ENCODE measurements at places on chromosomes 6 and 20.

- no peaks in the 10 kb centered on the region for H3K27me3 ChIP-seq
- DNase-seq: no peak
- no peaks in the 10 kb centered on the region for H3K4me1 ChIP-seq
- no peaks in the 10 kb centered on the region for H3K36me3 ChIP-seq
- H3K27ac ChIP-seq: no peak overlapping the region
- no peak overlapping the region for H3K4me3 ChIP-seq
These were observed 383.8 kb downstream of the TFAP2A start for GRCh38 chr6:10030942-10031537.

DNA sequence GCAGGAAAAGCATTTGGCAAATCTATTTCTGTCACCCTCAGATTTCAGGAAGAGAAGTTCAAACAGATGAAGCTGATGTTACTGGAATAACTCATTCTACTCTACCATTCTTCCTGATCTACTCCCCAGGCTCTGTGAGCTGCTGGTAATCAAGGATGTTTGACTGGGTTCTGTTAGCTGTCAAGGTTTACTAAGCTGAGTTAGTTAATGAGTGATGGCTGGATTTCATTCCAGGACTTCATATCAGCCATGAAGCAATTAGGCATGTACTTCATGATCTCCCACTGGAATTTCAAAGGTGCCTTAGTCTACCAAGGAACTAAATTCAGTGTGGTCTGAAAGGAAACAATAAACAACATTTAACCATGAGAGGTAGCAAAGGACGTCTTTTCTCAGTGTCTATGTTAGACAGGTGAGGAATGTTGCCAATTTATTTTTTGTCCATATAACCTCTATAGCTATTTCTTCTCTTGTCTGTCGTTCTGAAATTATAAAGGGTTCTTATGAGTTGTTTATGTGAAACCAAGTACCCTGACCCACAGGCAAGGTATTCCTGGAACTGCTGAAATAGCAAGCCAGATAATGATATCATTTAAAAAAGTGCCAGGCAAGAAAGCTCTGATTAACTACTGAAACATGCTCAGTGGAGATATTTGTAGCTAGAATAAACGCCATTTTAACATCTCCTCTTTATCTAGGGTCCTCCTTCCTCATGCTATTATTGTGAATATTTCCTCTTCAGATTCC lies 112.9 kb downstream of the BACH2 start:
- H3K36me3 ChIP-seq: no peaks in the 10 kb centered on the region
- no peak overlapping the region for H3K4me3 ChIP-seq
- H3K4me1 ChIP-seq: no peaks in the 10 kb centered on the region

DNA sequence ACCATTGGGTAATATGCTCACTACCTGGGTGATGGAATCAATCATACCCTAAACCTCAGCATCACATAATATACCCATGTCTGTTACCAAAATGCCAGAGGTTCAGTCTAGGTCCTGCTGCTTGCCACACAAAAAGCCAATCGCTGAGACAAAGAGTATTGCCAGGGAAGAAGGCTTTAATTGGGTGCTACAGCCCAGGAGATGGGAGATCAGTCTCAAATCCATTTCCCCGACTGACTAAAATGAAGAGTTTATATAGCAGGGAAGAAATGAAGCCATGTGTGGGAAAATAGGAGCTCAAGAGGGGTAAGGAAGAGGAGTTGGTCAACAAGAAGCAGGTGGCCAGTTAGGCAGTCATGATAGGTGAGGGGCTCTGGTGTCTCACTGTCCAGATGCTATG lies 149.6 kb downstream of the QRSL1 start:
- no peak overlapping the region for H3K4me3 ChIP-seq
- peaks cover 17% of the 10 kb centered on the region for H3K4me1 ChIP-seq
- H3K36me3 ChIP-seq: no peaks in the 10 kb centered on the region
- no peaks in the 10 kb centered on the region for H3K27me3 ChIP-seq
- H3K27ac ChIP-seq: no peak overlapping the region
- no peak for DNase-seq

- no peak overlapping the region for H3K4me3 ChIP-seq
- H3K36me3 ChIP-seq: no peaks in the 10 kb centered on the region
- no peak for DNase-seq
- peak overlapping the region; percentile 72 for H3K27ac ChIP-seq
- H3K4me1 ChIP-seq: peaks cover 26% of the 10 kb centered on the region
These were observed 133.8 kb downstream of the SMOC2 start for GRCh38 chr6:168574699-168575195.

DNA sequence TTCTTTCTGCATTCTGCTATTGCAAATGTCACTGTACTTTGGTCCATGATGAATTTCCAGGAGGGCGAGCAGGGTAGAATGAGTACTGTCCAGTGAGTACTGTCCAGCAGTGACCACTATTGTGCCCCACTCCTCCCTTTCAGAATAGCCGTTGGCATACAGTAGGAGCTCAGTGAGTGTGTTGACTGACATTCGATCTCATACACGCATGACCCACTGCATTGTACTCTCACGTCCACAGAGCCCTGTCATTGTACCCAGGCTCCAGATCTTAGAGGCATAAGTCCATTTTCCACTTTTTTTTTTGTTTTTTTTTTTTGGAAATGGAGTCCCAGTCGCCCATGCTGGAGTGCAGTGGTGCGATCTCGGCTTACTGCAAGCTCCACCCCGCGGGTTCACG lies 8.2 kb downstream of the DYNLRB1 start:
- no peak overlapping the region for H3K27ac ChIP-seq
- peaks cover 20% of the 10 kb centered on the region for H3K4me1 ChIP-seq
- H3K4me3 ChIP-seq: no peak overlapping the region
- no peaks in the 10 kb centered on the region for H3K27me3 ChIP-seq
- DNase-seq: no peak

DNA sequence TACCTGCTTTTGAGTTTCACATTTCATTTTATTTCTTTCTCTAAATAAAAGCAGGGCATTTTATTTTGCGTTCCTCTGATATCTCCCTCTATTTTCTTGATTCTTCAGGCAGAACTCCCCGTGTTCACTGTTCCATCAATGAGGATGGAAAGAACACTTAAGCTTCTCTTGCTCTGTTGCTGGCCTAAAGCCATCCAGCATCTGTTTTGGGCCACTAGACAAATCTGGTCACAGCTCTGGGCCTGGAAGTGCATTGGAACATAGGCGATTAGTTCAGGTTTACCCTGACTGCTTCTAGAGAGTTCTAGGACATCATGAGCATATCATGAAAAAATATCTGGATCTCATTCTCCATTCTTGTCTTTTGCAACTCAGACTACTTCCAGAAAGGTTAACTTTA lies 611.2 kb downstream of the UTRN start:
- DNase-seq: no peak
- H3K4me3 ChIP-seq: no peak overlapping the region
- H3K27ac ChIP-seq: no peak overlapping the region

- no peak for DNase-seq
- no peaks in the 10 kb centered on the region for H3K4me1 ChIP-seq
- H3K27me3 ChIP-seq: no peaks in the 10 kb centered on the region
- no peak overlapping the region for H3K27ac ChIP-seq
- H3K36me3 ChIP-seq: no peaks in the 10 kb centered on the region
These were observed 12.9 kb downstream of the SGK2 start for GRCh38 chr20:43571771-43572170.

GRCh38 chr20:53934421-53935343 lies 135.7 kb downstream of the BCAS1 start:
- H3K4me3 ChIP-seq: no peak overlapping the region
- H3K4me1 ChIP-seq: peaks cover 6% of the 10 kb centered on the region
- H3K27me3 ChIP-seq: no peaks in the 10 kb centered on the region
- no peaks in the 10 kb centered on the region for H3K36me3 ChIP-seq
- H3K27ac ChIP-seq: peak overlapping the region; percentile 73
- no peak for DNase-seq

DNA sequence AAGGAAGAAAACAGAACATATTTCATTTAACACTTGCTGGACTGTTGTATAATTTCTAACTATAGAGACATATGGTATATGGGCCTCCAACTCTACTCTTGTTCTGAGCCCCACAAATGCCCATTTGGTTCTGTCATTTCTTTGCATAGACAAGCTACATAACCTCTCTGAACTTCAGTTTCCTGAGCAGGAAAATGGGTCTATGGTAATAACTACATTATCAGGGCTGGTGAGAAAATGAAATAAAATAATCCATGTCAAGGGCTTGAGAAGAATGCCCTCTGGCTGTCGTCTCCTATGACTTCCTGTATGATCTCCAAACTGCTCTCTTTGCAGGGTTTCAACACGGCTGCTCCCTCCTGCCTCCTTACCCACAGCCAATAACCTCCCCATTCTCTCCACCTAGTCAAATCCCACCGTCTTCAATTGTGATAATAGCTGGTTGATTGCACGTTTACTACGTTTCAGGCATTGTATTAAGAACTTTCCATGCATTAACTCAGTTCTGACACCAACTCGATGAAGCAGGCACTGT lies 12.0 kb downstream of the ZCCHC3 start:
- H3K4me1 ChIP-seq: peaks cover 16% of the 10 kb centered on the region
- no peak for DNase-seq
- H3K27ac ChIP-seq: peak overlapping the region; percentile 79
- no peaks in the 10 kb centered on the region for H3K36me3 ChIP-seq
- no peaks in the 10 kb centered on the region for H3K27me3 ChIP-seq

- H3K36me3 ChIP-seq: no peaks in the 10 kb centered on the region
- no peaks in the 10 kb centered on the region for H3K4me1 ChIP-seq
- no peaks in the 10 kb centered on the region for H3K27me3 ChIP-seq
These were observed 120.2 kb upstream of the AFDN start for GRCh38 chr6:167706313-167707109.

GRCh38 chr6:100806296-100806695 lies 74.8 kb downstream of the ASCC3 start:
- H3K36me3 ChIP-seq: peaks cover 15% of the 10 kb centered on the region
- H3K27ac ChIP-seq: no peak overlapping the region
- no peak for DNase-seq
- H3K4me1 ChIP-seq: no peaks in the 10 kb centered on the region

- H3K27ac ChIP-seq: peak overlapping the region; percentile 6
- DNase-seq: no peak
- H3K4me1 ChIP-seq: no peaks in the 10 kb centered on the region
- H3K27me3 ChIP-seq: no peaks in the 10 kb centered on the region
These were observed 38.7 kb downstream of the LAMA4 start for GRCh38 chr6:112215488-112216284.

GRCh38 chr6:112956696-112957535 lies 609.8 kb downstream of the RFPL4B start:
- DNase-seq: no peak
- H3K27me3 ChIP-seq: no peaks in the 10 kb centered on the region
- H3K4me1 ChIP-seq: no peaks in the 10 kb centered on the region

DNA sequence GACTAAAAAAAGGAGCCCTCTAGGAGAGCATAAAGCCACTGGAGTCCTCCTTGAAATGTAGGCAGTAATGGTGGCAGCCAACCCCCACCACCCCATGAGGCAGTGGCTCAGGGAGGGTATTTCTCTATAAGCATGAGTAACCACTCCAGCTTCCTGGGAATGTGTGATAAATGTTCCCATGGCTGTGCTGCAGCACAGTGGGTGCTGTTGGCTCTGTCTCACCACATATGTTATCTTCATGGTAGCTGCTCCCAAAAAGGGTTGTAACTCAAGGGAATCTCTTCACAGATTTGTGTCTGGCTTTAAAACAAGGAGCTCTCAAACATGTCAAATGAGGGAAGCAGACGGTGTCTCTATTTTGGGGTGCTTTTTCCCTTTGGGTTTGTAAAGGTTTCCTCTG lies 7.5 kb upstream of the PHACTR1 start:
- H3K27ac ChIP-seq: no peak overlapping the region
- H3K4me3 ChIP-seq: no peak overlapping the region
- H3K27me3 ChIP-seq: no peaks in the 10 kb centered on the region
- no peak for DNase-seq
- H3K4me1 ChIP-seq: no peaks in the 10 kb centered on the region
- H3K36me3 ChIP-seq: no peaks in the 10 kb centered on the region

GRCh38 chr6:69976591-69977090 lies 110.3 kb downstream of the COL19A1 start:
- no peak overlapping the region for H3K27ac ChIP-seq
- no peak for DNase-seq
- H3K27me3 ChIP-seq: no peaks in the 10 kb centered on the region
- H3K4me1 ChIP-seq: no peaks in the 10 kb centered on the region
- no peak overlapping the region for H3K4me3 ChIP-seq

GRCh38 chr6:12709556-12710232 lies 6.9 kb upstream of the PHACTR1 start:
- H3K27ac ChIP-seq: no peak overlapping the region
- no peaks in the 10 kb centered on the region for H3K27me3 ChIP-seq
- no peaks in the 10 kb centered on the region for H3K36me3 ChIP-seq
- H3K4me1 ChIP-seq: no peaks in the 10 kb centered on the region
- H3K4me3 ChIP-seq: no peak overlapping the region

DNA sequence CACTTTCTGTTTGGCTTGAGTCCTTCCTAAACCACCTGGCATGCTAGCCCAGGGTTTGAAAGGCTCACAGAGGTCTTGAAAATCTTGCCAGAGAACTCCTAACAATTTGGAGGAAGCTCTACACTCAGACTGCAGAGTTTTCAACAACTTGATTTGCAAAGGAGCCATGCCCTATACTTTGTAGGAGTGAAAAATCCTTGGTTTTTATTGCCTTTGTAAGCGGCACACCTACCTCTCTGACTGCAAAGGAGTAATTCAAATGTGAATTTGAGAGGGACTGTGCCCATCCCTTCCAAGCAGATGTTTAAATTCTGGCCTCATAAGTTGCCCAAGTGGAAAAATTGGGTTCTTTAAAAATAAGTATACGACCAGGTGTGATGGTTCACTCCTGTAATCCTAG lies 41.5 kb downstream of the SLC2A12 start:
- H3K4me3 ChIP-seq: no peak overlapping the region
- H3K36me3 ChIP-seq: no peaks in the 10 kb centered on the region
- no peaks in the 10 kb centered on the region for H3K27me3 ChIP-seq
- H3K4me1 ChIP-seq: peaks cover 12% of the 10 kb centered on the region
- no peak for DNase-seq

DNA sequence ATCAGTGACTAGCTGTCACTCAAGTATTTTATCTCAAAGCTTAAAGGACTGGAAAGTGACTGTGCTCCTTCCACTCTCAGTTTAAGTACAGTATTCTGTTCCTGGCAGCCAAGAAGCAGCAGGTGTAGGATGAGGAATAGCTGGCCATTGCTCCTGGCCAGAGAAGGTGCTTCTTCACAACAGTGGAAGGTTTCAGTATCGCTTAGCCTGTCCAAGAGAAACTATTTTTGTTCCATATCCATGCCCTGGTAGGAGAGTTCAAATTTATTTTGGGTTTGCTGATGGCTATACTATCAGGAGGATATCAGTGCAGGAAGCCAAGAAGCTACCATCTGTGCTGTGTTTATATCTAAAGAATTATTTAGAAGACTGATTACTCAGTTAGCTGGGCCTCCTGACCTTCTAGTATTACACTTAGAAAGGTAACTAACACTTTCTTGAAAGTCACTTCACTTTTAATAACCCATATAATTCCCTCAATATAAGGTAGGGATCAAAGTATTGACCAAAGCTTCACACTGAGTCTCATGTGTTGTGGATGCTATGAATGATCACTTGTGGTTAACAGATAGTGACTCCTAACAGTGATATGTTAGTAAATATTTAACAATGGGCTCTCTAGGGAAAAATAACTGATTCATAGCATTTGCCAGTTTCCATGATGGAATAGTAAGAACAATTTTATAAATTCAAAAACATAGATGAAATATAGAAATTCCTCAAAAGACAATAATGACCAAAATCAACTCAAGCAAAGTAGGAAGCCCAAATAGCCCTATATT lies 99.9 kb downstream of the AIG1 start:
- H3K27ac ChIP-seq: no peak overlapping the region
- H3K4me1 ChIP-seq: peaks cover 5% of the 10 kb centered on the region
- no peak for DNase-seq
- no peak overlapping the region for H3K4me3 ChIP-seq
- H3K27me3 ChIP-seq: no peaks in the 10 kb centered on the region

- no peaks in the 10 kb centered on the region for H3K36me3 ChIP-seq
- no peaks in the 10 kb centered on the region for H3K27me3 ChIP-seq
- DNase-seq: no peak
- no peaks in the 10 kb centered on the region for H3K4me1 ChIP-seq
These were observed 255.5 kb upstream of the RUNX2 start for GRCh38 chr6:45072673-45073072.
